ENCODE measurements at places on chromosomes 7 and 10.

DNA sequence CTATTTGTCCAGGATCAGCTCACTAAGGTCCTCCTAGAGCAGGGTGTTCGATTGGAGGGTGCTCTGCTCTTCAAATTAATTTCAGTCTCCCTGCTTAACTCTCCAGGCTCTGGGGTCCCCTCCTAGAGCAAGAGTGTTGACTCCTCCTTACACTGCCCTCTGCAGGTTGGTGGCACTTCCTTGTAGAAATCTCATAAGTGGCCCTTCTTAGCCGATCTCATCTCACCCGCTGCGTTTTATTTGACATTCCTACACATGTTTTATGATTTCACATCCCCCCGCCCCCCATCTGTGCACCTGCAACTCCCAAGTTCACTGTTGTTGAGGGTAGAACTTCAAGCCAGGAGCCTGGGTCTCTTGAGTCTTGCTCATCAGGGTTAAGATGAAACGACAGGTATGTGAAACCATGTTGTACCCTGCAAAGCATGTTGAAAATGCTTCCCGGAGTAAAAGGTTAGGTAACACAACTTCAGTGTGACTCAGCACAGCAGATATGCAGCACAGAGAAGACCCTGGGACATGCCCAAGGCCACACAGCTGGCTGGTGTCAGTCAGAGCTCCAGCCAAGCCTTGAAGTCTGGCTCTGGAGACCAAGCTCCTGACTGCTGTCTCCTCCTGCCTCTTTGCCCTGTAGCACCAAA lies 171.2 kb downstream of the PRKAG2 start:
- DNase-seq: peak; percentile 79

GRCh38 chr7:147413557-147413870 lies 1177.1 kb upstream of the C7orf33 start:
- DNase-seq: peak; percentile 4

- peak; percentile 45 for DNase-seq
Observed at GRCh38 chr7:78134256-78134655, 335.7 kb downstream of the PHTF2 start.

GRCh38 chr7:26156451-26157420 lies 4.7 kb downstream of the NFE2L3 start:
- peak; percentile 51 for DNase-seq

GRCh38 chr10:123355748-123356481 lies 201.7 kb downstream of the BUB3 start:
- DNase-seq: no peak

GRCh38 chr10:76644476-76644875 lies 993.1 kb downstream of the KCNMA1 start:
- no peak for DNase-seq

GRCh38 chr10:60964257-60965235 lies 20.6 kb upstream of the RHOBTB1 start:
- DNase-seq: peak; percentile 82

GRCh38 chr7:139620676-139621344 lies 97.3 kb downstream of the CLEC2L start:
- peak; percentile 36 for DNase-seq

DNA sequence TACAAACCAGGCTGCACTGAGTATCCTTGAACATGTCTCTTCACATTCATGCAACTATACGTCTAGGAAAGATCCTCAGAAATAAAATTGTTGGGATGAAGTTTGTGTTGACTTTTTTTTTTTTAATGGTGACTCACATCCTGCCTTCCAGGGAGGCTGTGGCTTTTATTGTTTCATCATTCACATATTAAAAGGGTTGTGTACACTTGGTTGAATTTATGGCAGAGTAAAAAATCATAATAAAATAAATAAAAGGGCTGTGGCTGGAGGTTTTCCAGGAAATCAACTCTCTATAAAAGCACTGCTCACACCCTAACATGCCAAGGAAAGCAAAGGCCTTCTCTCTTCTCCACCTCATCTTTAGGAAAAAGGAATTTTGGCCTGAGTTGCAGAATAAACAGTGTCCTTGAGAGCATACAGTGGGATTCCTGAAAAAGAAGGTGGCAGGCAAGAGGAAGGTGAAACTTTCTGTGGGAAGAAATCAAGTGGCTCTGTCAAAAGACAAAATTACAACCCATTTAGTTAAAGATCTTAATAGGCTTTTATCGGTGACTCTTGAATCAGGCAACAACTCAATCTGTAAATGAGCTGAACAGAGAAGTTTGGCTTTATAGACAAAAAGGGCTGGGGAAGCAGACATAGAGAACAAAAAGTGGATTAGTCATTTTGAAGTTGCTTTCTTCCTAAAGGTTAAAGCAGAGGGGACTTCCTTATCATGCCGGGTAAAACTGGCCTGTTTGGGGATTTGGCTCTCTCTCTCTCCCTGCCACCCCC lies 41.6 kb upstream of the FHIP2A start:
- no peak for DNase-seq

DNA sequence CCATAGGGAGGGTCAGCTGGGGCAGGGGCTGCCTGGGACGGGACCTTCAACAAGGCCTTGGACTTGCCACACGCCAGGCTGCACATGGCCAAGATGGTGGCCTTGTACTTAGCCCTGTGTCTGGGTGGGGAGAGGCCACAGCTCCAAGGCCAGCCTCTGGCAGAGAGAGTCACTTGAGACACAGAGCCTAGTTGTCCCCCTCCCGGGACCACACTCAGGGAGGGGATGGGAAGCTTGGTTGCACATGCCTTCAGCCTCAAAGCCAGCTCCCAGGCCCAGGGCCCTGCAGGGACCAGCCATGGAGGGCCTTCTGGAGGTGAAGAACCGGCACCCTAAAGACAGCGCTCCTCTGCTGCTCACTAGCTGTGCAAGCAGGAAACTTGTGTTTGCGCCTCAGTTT lies 16.7 kb downstream of the MMRN2 start:
- DNase-seq: no peak

- DNase-seq: no peak
Observed at GRCh38 chr7:30178748-30179436, 44.1 kb downstream of the MTURN start.

GRCh38 chr7:99648843-99649242 lies 31.0 kb downstream of the CYP3A5 start:
- DNase-seq: no peak

- DNase-seq: no peak
Observed at GRCh38 chr7:7956531-7957128, 12.0 kb upstream of the GLCCI1 start.

DNA sequence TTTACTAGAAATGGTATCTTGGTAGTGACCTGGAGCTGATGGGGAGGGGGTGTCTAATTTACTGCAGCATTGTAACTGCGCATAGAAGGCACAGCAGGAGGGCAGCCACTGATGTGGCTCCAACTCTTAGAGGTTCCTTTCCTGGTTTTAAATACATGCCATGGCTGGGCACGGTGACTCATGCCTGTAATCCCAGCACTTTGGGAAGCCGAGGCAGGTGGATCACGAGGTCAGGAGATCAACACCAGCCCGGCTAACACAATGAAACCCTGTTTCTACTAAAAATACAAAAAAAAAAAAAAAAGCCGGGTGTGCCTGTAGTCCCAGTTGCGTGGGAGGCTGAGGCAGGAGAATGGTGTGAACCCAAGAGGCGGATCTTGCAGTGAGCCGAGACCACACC lies 19.2 kb upstream of the SEC61G start:
- DNase-seq: peak; percentile 52

GRCh38 chr7:7789551-7789988 lies 71.2 kb upstream of the RPA3 start:
- no peak for DNase-seq

- no peak for DNase-seq
Observed at GRCh38 chr10:102775201-102775934, 31.6 kb downstream of the WBP1L start.

GRCh38 chr7:34776748-34777358 lies 118.8 kb downstream of the NPSR1 start:
- DNase-seq: no peak

DNA sequence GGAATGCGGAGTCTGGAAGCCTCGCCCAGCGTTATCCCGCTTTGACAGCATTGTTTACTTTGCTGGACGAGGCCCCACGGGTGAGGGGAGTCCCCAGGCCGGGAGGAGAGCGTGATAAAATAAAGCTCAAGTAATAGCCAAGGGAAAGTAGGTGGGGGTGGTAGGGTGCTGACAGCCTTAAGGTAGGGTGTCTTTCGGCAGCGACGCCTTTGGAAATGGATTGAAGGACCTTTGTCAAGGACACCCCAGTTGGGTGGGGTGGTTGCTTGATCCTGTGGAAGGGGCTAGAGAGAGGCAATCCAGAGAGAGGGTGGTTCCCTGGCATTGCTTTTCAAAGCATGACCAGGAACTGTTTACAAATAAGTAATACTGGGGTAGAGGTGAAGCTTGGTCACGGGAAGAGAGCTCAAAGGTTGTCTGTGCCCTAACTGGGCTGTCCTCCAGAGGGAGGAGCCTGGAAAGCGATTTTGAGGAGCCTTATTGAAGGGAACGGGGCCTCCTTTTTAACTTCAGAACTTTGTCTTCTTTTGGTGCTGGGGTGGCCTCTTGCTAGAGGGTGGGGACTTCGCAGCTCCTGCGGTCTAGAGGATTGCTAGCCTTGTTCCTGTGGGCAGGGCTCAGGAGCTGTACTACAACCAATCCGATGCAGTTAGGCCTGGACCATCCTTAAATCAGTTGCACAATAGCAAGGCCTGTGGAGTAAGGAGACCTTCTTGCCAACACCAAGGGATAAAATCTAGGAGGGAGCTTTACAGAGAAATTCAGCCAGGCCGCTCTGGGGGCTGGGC lies 1.3 kb downstream of the EIF4EBP2 start:
- peak; percentile 66 for DNase-seq

DNA sequence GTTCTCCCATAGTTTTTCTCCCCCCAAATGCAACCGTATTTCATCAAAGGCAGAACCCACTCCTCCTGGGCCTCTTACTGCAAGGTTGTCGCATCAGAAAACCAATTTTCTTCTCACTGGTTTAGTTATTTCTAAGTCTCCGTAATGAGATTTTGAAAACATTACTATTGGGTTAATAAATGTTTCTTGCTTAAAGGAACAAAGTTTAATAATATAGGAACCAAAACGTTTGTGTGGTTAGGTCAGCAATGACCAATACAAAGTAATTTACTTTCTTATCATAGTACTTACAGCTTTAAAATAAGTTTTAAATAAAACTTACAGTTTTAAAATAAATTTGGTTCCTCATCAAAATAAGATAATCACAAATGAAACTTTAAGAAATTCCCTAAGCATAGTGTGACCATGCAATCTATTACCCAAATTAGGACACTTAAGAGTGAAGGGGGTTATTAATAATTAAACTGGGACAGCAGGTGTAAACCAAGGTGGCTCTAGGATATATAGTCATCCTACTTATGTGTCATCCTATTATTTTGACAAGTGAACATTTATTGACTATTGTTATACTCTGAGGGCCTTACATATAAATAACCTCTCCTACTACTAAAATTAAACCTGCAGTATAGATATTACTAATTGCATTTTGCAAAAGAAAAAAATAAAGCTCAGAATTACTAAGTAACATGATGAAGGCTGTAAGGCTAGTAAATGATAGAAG lies 415.4 kb upstream of the LRRN3 start:
- DNase-seq: no peak

GRCh38 chr10:44780426-44780825 lies 130.7 kb upstream of the TMEM72 start:
- DNase-seq: no peak

DNA sequence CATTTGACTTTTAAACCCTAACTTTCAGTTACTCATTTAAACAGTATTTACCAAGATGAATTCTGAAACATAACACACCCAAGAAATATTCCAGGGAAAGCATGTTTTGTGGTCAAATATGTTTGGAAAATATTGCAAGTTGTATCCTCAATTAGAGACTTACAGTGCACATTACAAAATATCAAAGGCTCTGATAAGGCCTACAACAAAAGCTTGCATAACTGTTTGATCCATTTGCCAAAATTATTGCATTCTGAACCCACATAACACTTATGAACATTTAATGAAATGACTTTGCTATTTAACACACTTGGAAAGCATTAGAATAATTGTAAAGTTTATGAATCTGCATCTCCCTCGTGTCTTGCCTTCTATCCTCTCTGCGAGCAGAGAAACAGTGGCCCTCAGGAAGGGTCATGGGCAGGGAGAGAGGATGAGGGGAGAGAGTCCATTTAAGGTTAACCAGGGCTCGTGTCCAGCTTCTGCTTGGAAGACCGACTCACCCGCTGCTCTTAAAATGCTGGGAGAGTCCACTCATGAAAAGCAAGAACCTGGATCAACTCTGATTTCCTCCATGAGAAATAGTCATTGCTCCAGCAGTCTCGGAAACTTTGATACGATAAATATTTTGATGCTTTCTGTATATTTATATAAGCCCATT lies 408.2 kb upstream of the ZMIZ1 start:
- DNase-seq: no peak

- DNase-seq: peak; percentile 62
Observed at GRCh38 chr10:94403380-94404213, 1.3 kb downstream of the TBC1D12 start.

GRCh38 chr7:100465702-100466311 lies 1.7 kb upstream of the SPACDR start:
- peak; percentile 88 for DNase-seq

DNA sequence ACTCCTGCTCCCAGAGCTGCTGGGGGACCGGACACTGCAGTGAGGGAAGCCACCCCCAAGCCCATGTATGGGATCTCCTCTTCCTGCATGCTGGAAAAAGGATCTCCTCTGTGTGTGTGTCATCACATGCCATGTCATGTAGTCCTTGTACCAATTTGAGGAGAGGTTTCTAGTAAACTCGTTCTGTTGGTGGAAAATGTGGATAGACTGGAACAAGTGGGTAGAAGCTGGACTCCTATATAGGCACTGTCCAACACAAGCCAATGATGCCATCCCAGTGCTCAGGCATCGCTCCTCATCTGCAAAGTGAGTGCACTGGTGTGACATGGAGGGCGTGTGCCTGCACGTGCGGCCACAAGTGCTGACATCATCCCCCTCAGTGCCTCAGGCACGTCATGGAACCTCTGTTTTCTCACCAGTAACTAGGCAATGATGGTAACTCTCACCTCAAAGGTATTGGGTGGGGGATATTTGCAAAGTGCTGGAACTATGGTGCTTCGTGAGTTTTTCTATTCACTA lies 19.3 kb downstream of the MYO1G start:
- no peak for DNase-seq

GRCh38 chr10:62379394-62379793 lies 5.2 kb downstream of the ZNF365 start:
- peak; percentile 7 for DNase-seq

DNA sequence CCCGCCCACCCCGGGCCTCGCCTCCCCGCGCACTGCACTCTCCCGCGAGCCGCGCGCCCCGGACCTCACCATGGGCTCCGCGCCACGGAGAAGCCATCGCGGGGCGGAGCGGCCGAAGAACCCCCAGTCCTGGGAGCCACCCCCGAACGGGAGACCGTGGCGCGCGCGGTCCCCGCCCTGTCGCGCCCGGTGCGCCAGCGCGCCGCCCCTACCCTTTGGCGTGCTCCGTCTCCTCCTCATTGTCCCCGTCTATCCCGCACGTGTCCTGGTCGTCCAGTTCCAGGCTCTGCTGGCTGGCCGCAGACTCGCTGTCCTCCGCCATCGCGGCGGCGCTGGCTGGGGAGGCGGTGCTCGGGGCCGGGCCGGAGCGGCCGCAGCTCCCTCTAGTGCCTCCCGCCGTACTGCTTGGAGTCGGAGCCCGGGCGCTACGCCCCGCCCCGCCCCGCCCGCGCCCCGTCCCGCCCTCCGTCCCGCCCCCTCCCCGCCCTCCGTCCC lies at the start of gene NMT2:
Gene NMT2, minus strand, starts transcription at position 403 of the 495 bp plus-strand sequence. Its CDS starts 81 bp downstream, at position 322.
- peak; percentile 84 for DNase-seq

GRCh38 chr10:48924988-48925387 lies 14.7 kb downstream of the LRRC18 start:
- DNase-seq: no peak

Measured in SJCRH30 (cell line).